ENCODE measurements at places on chromosomes 16 and 17.

DNA sequence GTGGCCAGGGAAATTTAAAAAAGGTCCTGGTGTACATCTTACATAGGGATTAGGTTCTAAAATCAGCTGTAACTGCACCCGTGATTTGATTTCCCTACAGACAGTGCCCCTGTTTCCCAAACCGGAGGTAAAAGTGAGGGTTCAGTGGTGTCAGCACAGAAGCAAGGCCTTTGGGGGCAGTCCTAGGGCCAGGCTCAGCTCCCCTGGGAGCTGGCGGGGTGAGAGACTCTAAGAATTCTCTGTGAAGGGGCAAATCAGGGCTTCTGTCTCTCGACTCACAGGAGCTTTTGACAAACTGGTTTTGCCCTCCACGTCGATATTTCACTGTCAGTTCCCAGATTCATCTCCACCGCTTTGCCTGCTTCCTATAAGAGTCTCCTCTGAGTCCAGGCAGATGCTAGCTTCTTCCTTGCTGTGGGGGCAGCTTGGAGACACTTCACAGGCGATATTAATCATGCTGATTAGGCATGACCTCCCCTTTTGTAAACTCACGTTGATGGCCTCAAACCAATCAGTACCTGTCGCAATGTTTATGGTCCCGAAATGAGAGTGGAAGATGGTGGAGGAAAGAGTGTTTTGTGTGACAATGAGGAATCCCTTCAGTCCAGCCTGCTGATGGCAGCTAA is 234.2 kb upstream of the TOX3 start:
- no peak for DNase-seq

- DNase-seq: no peak
Measured at GRCh38 chr17:42577140-42577531, 393 bp downstream of the PSMC3IP start.

DNA sequence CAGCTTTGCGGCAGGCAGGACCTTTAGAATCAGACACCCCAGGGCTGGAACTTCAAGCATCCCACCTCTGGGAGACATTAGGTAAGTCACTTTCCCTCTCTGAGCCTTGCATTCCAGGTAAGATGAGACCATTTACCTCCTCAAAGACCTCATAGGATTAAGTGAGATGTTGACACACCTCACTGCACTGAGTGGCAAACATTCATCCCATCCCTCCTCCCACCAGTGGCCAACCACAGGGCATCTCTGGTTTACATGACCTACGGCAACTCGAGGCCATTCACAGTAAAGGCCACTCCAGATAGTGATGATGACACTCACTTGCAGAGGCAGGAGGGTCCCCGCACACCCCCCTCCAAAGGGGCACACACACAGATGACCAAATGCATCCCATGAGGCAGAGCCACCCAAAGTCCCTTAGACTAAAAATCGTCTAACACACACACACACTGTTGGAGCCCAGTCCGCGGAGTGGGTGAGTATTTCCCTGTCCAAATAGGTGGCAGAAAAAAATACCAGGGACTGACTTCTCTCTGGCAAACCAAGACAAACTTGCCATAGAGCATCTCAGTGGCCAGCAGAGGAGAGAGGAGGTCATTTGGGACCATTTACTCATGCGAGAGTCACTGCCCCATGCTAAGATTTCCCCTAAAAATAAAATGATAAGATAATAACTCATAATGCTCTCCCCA is 454.9 kb downstream of the SOX9 start:
- DNase-seq: no peak

- no peak for DNase-seq
Measured at GRCh38 chr16:72983241-72983640, 64.7 kb downstream of the ZFHX3 start.

DNA sequence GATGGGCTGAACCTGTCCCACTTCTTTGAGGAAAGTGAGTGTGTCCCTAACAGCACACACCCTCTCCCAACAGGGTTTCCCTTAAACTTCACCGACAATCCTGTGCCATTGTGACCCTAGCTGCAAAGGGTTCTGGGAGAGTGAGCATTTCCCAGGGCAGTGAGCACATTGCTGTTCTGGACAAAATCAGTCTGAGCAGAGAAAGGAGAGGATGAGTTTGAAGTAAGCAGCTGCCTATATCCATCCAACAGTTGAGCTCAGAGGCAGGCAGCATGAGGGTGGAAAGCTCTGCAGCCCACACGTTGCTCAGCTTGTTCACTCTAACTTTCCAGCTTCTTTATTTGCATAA is 296.5 kb upstream of the MAF start:
- no peak for DNase-seq

- no peak for DNase-seq
Measured at GRCh38 chr16:89958068-89958467, 9.5 kb downstream of the DEF8 start.

DNA sequence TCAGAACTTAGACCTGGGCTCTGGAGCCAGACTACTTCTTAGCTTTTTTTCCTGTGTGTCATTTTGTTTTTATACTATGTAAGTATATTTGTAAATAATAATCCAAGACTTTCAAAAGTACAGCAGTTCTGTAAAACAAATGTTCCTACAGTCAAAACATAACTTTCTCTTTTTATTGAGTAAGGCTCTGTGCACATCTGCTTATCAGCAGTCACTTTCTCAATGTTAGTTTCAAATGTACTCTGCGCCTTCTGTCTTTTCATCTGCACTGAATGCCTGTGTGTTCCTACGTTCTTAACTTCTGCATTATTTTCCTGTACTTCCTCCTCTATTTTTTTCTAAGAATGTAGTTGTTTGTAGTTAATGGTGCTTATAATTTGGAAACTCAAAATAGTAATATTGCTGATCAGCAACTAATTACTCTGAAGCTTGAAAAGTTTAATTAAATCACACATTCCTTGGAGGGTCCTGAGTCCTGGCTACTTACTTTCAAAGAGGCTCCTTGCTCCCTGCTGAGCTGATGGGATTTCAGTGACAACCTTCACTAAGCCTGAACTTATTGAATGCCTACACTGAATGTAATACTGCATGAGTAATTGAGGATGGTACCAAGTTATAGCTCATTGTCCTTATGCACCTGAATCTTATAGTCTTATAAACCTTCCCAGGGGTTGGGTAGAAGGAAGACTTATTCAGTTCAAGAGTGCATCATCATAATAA is 329.9 kb downstream of the KCNJ2 start:
- no peak for DNase-seq

- peak; percentile 23 for DNase-seq
Measured at GRCh38 chr16:58127033-58127556, 2.1 kb downstream of the CFAP20 start.

DNA sequence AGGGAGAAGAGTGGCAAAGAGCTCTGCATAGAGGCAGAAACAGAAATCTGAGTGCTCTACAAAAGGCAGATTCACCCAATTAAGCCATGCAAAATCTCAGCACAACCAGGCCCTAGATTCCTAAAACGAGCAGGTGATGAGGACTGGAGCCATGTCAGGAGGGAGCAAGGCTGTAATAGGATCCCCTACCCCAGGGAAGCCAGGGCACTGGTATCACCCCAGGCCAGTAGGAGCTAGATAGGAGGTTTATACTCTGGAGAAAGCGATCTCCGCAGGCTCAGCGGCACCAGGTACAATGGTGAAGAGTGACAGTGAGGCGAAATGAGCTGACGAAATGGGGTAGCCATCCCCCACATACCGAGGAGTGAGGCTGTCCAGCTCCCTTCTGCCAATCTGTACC is 171.5 kb downstream of the PARN start:
- DNase-seq: no peak

- no peak for DNase-seq
Measured at GRCh38 chr17:50339381-50339780, 6.5 kb upstream of the XYLT2 start.

DNA sequence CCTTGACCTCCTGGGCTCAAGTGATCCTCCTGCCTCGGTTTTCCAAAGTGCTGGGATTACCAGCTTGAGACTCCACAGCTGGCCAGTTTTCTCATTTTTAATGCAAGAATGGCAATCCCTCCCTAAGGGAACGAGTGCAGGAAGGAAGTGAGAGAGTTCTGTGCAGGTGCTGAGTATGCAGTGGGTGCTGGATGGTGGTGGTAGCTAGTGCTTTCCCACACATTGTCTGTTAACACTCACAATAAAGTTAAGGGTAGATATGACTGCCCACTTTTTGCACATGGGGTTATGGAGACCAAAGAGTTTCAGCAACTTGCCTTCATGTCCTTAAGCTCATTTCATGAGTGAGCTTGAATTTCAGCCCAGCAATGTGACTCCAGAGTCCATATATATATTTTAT is 18.5 kb downstream of the RGS9 start:
- DNase-seq: no peak

DNA sequence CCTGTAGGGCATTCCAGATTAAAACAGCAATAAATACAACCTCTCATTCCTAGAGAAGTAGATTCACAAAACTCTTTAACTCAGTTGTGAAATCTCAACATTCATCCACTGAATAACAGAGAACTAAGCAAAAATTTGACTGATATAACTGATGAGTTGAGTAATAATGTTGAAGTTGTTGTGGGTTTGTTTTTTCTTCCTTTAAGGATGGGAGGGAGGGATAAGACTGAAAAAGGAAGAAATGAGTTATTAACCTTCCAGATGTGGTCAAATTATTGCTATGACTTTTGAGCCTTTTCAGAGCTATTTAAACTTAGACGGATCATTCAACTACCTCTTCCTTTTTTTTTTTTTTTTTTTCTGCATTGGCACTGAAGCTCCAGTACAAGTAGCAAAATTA is 38.6 kb downstream of the SKAP1 start:
- DNase-seq: no peak

DNA sequence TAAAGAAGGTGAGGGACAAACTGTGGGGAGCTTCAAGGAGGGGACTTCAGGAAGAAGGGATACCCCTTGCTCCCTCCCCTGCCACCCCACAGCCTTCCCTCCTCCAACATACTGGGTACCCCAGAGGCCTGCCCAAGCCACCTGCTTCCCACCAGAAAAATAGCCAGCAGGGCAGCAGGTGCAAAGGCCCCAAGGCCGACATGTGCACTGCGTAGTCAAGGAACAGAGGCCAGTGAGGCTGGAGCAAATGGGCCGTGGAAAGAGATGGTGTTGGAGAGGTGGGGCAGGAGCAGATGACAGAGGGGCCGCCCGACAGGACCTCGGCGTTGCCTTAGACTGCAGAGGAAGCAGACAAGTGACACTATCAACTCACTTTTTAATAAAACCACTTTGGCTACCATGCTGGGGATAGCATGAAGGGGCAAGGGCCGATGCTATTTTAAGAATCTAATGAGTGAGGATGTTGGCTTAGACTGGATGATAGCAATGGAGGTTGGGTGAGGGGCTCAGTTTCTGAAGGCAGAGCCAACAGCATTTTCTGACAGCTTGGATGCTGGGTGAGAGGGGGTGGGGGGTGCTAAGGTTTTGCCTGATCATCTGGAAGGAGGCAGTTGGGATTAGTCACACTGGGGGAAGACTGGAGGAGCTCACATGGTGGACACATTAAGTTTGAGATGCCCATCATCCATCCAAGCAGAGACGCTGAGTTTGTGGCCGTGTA is 72.8 kb upstream of the TOB1 start:
- DNase-seq: no peak

- DNase-seq: no peak
Measured at GRCh38 chr17:44223541-44224071, 4.1 kb upstream of the UBTF start.

DNA sequence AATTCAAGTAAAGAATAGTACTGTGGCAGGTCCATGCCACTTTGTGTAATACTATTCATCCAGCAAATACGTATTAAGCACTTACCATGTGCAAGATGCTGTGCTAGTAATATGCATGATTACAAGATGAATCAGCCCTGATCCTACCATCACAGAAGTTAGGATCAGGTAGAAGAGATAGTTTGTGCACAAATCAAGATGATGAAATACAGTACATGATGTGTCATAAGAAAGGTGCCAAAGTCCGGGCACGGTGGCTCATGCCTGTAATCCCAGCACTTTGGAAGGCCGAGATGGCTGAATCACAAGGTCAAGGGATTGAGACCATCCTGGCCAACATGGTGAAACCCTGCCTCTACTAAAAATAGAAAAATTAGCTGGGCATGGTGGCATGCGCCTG is 10.9 kb downstream of the COG4 start:
- no peak for DNase-seq

- DNase-seq: no peak
Measured at GRCh38 chr16:74984194-74984528, 762 bp downstream of the WDR59 start.

- no peak for DNase-seq
Measured at GRCh38 chr17:82203920-82204319, 8.7 kb downstream of the CCDC57 start.

- DNase-seq: no peak
Measured at GRCh38 chr16:86286991-86287663, 223.2 kb upstream of the FOXF1 start.

GRCh38 chr17:5840811-5841446 is 229.2 kb upstream of the WSCD1 start:
- no peak for DNase-seq

GRCh38 chr16:88479793-88480760 is 27.0 kb downstream of the ZFPM1 start:
- no peak for DNase-seq

All from T-helper 22 cell (primary cell).